ENCODE measurements at places on chromosomes 5 and 9.

DNA sequence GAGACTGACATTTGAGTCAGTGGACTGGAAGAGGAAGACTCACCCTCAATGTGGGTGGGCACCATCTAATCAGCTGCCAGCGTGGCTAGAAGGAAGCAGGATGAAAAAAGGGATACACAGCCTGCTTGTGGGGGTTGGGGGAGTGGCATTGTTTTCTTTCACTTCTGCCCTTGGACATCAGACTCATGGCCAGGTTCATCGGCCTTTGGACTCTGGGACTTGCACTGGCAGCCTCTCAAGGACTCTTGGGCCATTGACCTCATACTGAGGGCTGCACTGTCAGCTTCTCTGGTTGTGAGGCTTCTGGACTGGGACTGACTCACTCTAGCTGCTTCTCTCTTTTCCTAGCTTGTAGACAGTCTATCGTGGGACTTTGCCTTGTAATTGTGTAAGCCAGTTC lies 374.9 kb downstream of the TLE1 start:
- DNase-seq, result no peak

DNA sequence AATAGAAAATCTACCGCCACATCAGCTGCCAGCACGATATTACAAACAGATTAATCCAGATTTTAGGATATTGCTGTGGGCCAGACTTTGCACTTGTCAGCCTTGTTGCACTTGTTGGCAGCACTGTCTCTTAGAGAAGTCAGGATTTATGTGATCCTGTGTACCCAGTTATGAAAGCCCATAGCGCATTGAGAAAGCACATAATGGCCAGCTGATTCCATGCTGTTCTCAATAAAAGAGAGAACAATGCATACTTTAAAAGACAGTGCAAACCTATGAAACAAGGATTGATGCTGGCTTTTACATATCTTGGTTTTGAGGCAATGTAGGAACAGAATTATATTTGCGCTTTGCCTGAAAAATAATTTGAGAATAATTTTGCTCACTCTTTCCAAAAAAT lies 140.8 kb downstream of the CEP120 start:
- DNase-seq, result no peak

DNA sequence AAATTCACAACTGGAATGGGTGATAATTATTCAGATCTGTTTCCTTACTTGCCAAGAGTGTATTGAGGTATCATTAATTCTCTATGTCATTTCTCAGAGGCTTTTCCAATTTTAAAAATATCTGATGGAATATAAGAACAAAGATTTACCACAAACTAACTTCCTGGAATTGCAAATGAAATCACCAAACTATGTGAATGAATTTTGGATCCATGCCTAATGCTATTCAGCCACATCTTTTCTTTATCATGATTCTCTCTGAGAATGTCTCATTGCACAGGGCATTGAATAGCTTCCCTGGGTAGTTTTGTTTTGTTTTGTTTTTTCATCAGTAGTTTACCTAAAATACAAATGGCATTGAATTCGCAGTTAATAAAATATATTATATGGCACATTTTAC lies 146.9 kb upstream of the FBN2 start:
- DNase-seq, result no peak

DNA sequence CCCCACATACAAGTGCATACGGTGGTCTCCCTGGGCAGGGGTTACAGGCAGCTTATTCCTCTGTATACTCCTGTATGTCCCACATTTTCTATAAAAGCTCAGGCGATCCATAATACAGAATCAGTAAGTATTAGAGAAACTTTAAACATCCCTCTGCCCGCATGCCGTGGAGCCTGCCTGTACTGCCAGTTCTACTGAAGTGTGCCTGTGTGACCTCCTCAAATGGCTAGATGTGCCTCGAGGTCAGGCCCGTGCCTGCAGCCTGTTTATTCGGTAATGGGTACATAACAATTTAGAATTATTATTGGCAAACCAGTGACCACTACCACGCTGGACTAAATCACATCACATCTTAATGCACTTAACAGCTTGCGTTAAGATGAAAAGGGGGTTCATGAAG lies 190.8 kb downstream of the FANCC start:
- DNase-seq, result no peak

- DNase-seq, result no peak
These were observed 116.4 kb downstream of the GADD45G start for GRCh38 chr9:89721176-89721700.

GRCh38 chr9:138051586-138052321 lies 174.2 kb downstream of the CACNA1B start:
- no peak for DNase-seq

DNA sequence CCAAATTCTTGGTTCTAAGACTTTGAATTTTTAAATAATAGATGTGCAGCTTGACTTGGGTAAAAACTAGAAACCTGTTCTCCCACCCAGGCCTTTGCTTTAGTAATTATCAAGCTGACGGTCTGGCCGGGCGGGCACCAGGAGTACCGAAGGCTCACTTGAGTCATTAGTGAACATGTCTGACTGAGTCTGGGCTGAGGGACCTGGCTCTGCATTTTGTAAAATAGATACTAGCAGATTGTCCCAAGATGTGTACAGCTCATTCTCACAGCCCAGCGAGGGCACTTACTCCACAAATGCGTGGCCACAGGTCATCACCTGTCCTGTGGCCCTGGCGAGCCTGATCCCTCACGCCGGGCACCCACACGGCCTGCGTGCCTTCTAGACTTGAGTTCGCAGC lies 216.2 kb downstream of the FANCC start:
- DNase-seq, result no peak

DNA sequence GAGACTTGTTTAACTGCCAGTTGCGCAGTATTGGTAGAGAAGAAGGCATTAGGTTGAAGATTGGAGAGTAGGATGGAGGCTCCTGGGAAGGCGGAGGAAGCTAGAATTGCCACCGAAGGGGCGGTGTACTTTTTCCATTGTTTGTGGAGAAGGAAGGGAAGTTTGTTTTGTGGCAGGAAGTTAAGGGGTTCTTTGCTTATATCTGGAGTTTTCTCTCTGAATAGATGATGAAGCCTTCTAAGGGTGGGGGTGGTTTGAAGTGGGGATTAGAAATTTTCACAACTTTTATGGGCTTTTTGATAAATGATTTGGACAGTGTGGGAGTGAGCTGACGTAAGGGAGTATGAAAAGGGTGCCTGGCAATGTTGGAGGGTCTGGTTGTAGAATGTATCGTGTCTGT lies 59.3 kb downstream of the SNX30 start:
- DNase-seq, result no peak

GRCh38 chr5:298737-299125 lies 22.8 kb upstream of the AHRR start:
- no peak for DNase-seq

DNA sequence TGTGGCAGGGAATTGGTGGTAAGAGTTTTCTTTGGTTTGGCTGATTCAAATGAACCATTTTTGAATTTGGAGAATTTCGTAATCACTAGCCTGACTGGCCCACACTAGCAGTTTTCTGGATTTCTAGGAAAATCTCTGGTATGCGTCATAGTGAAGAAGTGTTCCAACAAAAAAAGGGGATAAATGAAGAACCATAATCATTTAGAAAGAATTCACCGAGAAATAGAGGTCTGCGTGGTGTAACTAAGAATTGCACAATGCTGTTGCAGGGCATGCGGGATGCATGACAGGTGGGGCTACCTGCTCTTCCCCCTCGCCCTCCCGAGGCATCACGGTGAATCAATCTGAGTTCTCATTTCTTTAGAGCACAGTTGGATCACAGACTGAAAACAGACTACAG lies 232.3 kb upstream of the PAPPA start:
- no peak for DNase-seq

- DNase-seq, result no peak
These were observed 89.8 kb upstream of the ELL2 start for GRCh38 chr5:96051401-96051830.

GRCh38 chr5:147874910-147875367 lies 3.6 kb upstream of the SCGB3A2 start:
- DNase-seq, result no peak

DNA sequence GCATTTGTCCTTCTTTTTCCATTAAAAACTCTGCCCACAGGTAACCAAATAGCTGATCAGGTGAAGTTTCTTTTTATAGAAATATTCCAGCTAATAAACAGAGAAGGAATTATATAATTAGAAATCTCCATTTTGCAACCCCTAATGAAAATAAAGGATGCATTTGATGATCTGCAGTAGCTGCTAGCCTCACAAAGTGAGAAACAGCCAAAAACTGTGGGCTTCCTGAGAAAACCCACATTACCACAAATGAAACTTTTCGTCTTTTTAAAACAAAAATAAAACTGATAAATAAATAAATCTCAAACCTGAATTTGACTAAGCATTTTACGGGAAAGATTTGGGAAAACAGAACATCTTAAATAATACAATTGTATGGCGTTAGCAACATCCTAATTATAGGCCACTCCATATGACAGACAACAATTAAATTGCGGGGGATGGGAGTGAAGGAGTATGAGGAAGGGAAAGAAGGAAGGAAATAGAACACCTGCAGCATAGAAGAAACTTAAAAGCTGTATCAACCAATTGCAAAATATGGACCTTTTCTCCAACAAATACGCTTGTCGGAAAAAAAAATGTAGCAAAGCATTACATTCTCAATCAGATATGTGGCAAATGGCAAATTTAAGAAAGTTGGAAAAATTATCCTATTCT lies 283.0 kb upstream of the ITGA1 start:
- DNase-seq, result no peak

DNA sequence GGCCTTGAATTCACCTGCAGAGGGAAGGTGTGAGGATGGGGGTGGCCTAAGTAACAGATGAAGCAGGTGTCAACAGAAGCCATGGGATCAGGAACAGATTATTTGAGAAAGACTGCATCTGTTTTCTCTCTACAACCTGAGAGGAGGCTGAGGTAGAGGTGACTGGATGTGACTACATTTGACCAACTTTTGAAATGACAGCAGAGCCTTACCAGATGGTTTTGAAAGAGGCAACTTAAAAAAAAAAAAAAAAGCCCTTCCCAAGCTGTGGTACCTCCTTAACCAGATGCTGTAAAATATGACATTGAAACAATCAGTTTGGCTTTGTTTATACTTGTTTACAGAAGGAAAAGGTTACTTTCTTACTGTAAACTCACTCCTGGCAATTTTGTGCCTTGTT lies 108.6 kb downstream of the TRIO start:
- DNase-seq, result no peak

DNA sequence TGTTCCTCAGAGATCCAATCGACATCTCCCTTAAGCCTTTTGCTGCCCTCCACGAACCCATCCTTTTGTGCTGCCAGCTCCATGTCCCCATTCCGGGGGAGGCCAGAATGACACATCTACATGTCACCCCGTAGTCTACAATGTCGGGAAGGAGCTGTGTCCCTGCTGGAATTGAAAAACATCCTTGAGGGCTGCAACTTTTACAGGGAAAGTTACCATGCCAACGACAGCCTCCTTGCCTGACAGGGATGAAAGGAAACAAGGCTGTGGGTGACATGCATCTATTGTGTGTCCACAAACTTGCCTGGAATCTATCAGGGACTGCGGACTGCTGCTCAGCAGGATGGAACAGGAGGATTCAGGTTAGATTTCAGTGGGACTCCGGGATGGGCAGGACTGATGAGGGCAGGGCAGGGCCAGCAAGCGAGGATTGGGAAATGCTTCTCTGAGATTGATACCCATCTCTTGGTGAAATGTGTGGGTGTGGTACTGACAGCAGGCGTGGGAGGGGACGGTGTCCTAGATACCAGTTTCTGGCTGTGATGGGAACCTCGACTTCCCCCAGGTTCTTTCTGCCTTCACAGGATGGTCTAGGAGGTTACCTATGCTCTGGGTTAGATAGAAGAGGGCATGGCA lies 25.5 kb downstream of the EGR1 start:
- DNase-seq, result no peak

DNA sequence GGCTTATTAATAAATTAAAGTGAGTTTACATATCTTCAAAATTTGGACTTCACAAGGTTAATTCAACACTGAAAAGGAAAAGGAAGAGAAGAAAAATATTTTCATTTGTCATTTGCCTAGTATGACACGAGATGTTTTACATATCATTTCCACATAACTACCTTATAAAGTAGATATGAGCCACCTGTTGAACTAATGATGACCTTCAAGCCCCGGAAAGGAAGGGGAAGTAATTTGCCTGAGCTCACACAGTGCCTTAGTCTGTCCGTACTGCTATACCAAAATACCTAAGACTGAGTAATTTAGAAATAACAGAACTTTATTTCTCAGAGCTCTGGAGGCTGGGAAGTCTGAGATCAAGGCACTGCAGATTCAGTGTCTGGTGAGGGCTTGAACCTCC lies 17.9 kb downstream of the CMYA5 start:
- no peak for DNase-seq

- peak; percentile 57 for DNase-seq
These were observed 24.6 kb downstream of the B4GALT1 start for GRCh38 chr9:33142535-33142934.

DNA sequence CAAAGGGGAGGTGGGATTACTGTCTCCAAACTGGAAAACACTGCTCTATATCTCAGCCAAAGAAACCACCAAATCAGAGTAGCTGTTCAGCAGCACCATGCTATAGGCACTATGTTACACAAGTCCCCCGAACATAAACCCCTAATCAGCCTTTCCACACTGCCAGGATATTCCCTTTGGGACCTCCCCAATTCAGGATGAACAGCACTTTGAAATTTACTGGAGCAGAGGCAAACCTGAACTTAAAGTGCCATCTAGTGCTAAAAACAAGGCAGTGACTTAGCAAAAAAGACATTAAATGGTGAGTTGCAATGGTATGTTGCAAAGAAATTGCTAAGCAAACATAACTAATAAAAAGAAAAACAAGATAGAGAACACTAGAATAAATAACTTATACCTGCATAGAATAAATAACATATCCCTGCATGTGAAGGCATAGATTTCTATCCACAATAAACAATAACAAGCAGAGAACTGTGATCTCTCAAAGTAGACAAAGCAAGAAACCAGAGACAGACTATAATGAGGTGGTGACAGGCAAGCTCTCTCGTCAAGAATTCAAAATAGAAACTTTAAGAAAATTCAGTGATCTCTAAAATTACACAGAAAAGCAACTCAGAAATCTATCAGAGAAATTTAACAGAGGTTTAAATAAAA lies 584.4 kb upstream of the ACO1 start:
- DNase-seq, result peak; percentile 9

GRCh38 chr5:8192840-8193239 lies 323.9 kb downstream of the MTRR start:
- DNase-seq, result no peak

GRCh38 chr9:6076851-6077250 lies 61.4 kb upstream of the RANBP6 start:
- DNase-seq, result no peak

- no peak for DNase-seq
These were observed 57.6 kb downstream of the MAMDC2 start for GRCh38 chr9:70101265-70101664.

- no peak for DNase-seq
These were observed 93.8 kb downstream of the OXCT1 start for GRCh38 chr5:41776435-41776834.

DNA sequence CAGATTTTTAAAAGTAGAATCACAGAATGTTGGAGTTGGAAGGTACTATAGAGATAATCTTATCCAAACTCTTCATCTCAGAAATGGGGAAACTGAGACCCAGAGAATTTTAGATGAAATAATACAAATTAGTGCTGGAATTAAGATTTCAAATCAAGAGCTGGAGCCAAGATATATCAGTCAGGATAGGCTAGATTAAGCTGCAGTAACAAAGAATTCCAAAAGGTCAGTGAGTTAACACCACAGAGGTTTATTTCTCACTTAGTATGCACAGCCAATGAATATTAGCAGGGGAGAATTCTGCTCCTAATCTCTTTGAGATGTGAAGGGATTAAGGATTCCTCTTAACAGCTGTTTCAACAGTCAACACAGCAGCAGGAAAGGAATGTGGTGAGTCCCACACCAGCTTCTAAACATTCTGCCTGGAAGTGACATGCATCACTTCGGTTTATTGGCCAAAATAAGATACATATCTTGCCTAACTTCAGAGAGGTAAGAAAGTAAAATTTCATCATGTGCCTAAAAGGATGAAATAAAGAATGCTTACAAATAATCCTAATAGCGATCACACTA lies 136.8 kb downstream of the FRMD3 start:
- no peak for DNase-seq

Measured in CD8-positive, alpha-beta memory T cell (primary cell).